Right kidney (tissue), 9 donors: ENCODE measurements at places on chromosomes 12 and 14.

- DNase-seq, result no peak
Observed at GRCh38 chr12:2172491-2173214, 119.9 kb downstream of the CACNA1C start.

GRCh38 chr14:73633116-73634010, 11.4 kb upstream of the DNAL1 start:
- DNase-seq, result peak; percentile 77

GRCh38 chr14:41037388-41037787, 569.3 kb upstream of the LRFN5 start:
- DNase-seq, result no peak

DNA sequence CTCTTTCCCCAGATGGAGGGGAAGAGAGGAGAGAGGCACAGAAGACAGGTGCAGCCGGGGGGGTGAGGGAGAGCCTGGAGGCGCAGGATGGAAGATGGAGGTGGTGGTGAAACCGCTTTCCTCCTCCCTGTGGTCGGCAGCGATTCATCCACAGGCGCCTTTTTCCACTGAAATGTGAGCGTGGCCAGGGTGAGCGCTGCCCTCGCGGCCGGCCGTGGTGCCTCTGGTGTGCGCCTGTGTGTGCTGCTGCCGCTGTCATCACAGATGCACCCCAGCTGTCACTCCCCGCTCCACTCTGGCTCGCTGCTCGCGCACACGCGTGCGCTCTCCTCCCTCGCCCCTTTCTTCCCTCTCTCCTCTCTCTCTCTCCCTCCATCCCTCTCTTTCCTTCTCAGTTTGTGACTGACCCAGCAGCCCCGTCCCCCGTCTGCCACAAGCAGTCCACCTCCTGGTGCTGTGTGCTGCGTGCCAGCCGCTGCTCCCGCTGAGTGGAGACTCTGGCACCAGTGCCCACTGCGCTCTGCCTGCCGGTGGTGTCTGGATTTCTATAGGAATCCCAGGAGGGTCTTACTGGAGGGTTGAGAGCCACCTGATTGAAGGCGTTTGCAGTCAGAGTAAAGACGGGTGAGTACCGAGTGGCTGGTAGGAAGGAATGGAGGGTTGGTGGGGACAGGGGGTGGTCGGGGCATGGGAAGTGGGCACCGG, at the start of gene LRTM2:
LRTM2 (plus strand) TSS at position 375 of the 705 bp plus-strand sequence. CDS start 7,584 bp downstream, outside the sequence.
- DNase-seq, result peak; percentile 56

- DNase-seq, result no peak
Observed at GRCh38 chr12:75833268-75833667, 198.3 kb downstream of the PHLDA1 start.

DNA sequence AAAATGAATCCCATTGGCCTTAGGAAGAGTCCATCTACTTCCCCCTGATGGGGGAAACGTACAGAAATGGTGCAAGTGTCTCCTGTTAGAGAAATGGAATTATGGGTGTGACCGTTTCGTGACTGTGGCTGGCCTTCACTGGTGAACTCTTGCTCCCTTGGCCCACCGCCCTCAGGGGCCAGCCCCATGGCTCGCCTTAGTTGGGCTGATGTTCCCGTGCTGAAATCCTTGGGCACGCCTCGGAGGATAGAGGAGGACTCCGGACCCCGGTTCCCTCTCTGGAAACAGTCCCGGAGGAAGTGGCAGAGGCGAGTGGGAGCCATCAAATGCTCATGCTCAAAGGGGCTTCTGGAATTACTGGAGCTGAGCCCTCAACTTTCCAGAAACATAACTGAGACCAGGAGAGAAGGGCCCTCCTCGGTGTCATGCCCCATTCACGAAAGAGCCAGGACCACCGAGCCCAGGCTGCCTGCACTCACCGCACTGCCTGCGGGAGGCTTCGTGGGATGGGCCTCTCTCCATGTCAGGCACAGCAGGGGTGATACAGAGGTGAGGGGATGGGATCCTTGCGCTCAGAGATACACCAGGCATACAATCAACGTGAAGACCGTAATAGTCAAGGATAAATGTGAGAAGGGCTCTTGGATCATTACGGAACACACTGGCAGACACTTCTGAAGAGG, 10.1 kb upstream of the CACNA2D4 start:
- DNase-seq, result no peak

DNA sequence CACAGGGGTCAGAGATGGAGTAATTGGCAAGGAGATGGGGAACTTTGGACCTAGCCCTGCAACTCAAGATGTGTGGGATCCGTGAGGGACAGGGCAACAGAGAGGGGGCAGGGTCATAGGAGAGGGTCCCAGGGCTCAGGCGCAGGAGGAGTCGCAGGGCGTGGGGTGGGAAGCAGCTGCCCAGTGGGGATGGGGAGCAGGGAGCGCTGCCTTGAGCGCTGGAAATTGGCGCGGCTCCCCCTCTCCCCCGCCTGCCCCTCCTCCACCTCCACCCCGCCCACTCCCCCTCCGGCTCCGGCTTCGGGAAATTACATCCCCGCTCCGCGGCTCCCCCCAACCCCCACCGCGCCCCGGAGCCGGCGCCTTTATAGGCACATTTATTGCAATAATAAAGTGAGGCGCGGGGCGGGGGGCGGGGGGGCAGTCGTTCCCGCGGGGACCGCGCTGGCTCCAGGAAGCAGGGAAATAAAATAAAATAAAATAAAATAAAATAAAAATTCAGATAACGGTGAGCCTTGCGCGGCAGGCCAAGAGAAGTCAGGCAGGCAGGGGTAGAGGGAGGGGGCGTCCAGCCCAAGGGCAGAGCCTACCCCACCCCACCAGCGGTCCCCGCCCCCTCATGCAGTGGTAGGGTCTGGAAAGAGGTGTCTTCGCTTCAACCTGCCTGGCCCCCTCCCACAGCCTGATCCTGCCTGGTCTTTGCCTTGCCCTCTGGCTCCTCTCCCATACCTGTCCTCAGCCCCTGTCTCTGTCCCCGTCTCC, 3.6 kb downstream of the NXPH4 start:
- DNase-seq, result no peak

DNA sequence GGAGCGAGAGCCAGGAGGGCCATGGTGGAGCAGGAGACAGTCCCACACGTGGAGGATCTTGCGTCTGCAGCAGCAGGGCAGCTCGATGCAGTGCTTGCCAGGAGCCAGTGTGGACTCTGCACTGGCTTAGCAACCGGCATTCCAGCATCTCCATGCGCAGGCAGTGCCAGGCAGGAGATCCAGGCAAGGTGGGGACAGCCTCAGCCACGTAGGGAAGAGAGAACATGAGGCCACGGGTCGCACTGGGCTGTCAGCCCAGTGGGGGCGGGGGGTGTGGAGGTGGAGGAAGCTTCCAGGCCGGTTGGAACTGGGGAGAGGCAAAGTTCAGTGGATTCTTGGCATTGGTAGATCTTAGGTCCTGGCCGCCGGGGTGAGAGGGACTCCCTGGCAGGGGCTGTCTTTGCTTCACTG, 121.0 kb upstream of the EVL start:
- DNase-seq, result no peak

GRCh38 chr12:124480469-124481256, 86.7 kb downstream of the NCOR2 start:
- no peak for DNase-seq
